ENCODE measurements at places on chromosomes 7 and 10. TPM values are rescaled to one million over a fixed set of nuclear protein-coding genes. Genes with fewer than 3 reads are reported as not detected.

GRCh38 chr10:77820349-77820748 lies 106.2 kb downstream of the DLG5 start:
- H3K27me3 ChIP-seq: no peaks in the 10 kb centered on the region
- H3K27ac ChIP-seq: no peak overlapping the region
- no peak for DNase-seq
- no peak overlapping the region for H3K4me3 ChIP-seq
- no peaks in the 10 kb centered on the region for H3K4me1 ChIP-seq

GRCh38 chr10:86387178-86387794 lies 20.7 kb upstream of the GRID1 start:
- no peaks in the 10 kb centered on the region for H3K36me3 ChIP-seq
- H3K4me3 ChIP-seq: no peak overlapping the region
- no peak for DNase-seq
- no peak overlapping the region for H3K27ac ChIP-seq
- no peaks in the 10 kb centered on the region for H3K4me1 ChIP-seq

- H3K4me1 ChIP-seq: no peaks in the 10 kb centered on the region
- H3K27ac ChIP-seq: no peak overlapping the region
- no peaks in the 10 kb centered on the region for H3K27me3 ChIP-seq
- no peaks in the 10 kb centered on the region for H3K36me3 ChIP-seq
- DNase-seq: no peak
These were observed 67.8 kb upstream of the CYTH3 start for GRCh38 chr7:6340241-6340640.

DNA sequence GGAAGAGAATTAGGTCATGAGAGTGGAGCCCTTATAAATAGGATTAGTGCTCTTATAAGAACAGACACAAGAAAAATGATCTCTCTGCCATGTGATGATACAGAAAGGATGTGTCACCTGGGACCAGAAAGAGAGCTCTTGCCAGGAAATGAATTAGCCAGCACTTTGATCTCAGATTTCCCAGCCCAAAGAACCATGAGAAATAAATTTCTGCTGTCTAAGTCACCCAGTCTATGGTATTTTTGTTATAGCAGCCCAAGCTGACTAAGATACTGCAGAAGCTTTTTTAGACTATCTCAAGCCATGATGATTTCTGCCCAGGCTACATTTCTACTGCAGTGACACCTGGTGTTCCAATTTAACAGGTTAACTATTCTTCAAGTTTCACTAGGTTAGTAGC lies 84.8 kb downstream of the RSU1 start:
- no peaks in the 10 kb centered on the region for H3K36me3 ChIP-seq
- no peak for DNase-seq
- no peaks in the 10 kb centered on the region for H3K4me1 ChIP-seq
- H3K27me3 ChIP-seq: no peaks in the 10 kb centered on the region
- no peak overlapping the region for H3K27ac ChIP-seq

DNA sequence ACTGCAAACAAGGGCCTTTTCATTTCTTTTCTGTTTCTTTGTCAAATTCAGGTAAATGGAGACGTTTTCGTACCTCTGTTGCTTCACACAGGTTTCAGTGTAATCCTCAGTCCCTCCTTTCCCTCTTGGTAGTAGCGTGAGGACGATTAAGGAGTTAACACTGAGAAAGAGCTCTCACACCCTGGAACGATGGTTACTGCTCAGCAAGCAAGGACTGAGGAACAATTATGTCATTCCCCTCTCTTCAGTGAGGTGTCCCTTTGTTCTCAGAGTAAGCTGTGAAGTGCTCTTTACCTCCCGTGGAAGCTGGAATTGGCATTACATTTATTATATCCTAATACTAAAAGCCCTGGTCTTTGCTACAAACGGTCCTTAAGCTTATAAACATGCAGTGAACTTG lies 95.9 kb downstream of the FANK1 start:
- no peaks in the 10 kb centered on the region for H3K36me3 ChIP-seq
- no peaks in the 10 kb centered on the region for H3K4me1 ChIP-seq
- no peak for DNase-seq
- H3K27ac ChIP-seq: no peak overlapping the region

Gene C10orf67
- not detected for total RNA-seq

DNA sequence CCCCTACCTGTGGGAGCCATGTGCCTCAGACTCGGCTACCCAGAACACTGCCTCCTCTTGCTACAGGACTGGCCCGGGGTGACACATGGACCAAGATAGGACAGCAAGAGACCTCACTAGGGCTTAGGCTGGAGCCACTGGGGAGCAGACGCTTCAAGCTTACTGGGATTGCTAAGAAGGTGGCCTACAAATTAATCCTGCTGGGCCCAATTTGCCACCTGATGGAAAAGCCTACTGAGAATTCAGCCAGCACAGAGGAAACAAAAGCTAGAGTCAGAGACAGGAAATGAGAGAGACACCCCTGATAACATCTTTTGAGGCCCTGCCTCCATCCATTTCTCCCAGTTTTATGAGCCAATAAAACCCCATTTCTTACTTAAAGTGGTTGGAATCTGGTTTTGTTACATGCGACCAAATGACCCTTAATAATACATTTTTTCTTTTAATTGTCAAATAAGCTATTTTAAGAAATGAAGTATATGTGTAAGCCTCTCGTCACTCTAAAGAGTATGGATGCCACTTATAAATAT lies 282.1 kb downstream of the CXCL12 start:
- H3K36me3 ChIP-seq: no peaks in the 10 kb centered on the region
- DNase-seq: no peak
- no peak overlapping the region for H3K27ac ChIP-seq
- H3K27me3 ChIP-seq: no peaks in the 10 kb centered on the region
- no peaks in the 10 kb centered on the region for H3K4me1 ChIP-seq
- H3K4me3 ChIP-seq: no peak overlapping the region

Gene FAM241B
- total RNA-seq: 18.0 TPM

Gene SPDYE6
- total RNA-seq: not detected

GRCh38 chr10:48473704-48474103 lies 131.2 kb downstream of the ARHGAP22 start:
- no peak for DNase-seq
- no peak overlapping the region for H3K27ac ChIP-seq
- H3K36me3 ChIP-seq: no peaks in the 10 kb centered on the region

DNA sequence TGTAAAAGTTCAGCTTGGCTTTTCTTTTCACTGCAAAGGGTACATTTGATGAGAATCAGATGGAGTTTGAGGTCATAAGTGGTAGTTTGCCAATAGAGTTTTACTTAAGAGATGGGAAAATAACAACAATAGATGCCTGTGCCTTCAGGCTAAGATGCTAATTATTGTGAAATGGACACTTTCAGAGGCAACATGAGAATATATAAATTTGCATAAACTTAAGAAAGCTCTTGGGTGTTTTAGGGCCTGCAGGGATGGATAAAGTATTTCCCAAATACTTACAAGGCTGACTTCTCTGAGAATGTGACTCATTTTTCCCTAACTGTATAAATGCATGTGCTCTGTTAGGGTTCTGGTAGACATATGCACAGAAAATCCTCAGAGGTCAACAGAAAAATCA lies 200.3 kb upstream of the SVIL start:
- H3K27ac ChIP-seq: no peak overlapping the region
- H3K27me3 ChIP-seq: no peaks in the 10 kb centered on the region
- DNase-seq: no peak
- H3K4me1 ChIP-seq: no peaks in the 10 kb centered on the region
- no peaks in the 10 kb centered on the region for H3K36me3 ChIP-seq
- no peak overlapping the region for H3K4me3 ChIP-seq

DNA sequence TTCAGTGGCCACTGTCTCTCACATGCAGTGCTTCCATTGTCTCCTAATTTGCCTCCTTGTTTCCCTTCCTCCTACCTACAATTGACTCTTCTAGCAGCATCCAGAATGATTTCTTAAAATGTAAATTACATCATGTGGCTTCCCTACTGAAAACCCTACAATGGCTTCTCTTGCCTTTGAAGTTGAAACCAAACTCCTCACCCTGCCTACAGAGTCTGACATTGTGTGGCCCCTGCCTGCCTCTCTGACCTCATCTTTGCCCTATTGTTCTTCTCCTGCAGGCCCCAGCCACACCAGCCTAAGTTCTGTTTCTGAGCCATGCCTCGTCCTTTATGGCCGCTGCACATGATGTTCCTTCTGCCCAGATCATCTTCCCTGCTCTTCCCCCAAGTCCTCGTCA lies 35.8 kb upstream of the CDK1 start:
- H3K27ac ChIP-seq: no peak overlapping the region
- no peaks in the 10 kb centered on the region for H3K4me1 ChIP-seq
- no peaks in the 10 kb centered on the region for H3K36me3 ChIP-seq

Gene MBL2
- not detected for total RNA-seq

GRCh38 chr10:69738071-69738470 lies 63.6 kb upstream of the COL13A1 start:
- H3K4me3 ChIP-seq: no peak overlapping the region
- DNase-seq: no peak

Gene FUOM
- 21.5 TPM for total RNA-seq

Gene OR6B1
- not detected for total RNA-seq

Gene FAM13C
- 0.42 TPM for total RNA-seq

GRCh38 chr10:20132816-20133215 lies 316.6 kb downstream of the PLXDC2 start:
- no peak for DNase-seq
- H3K27ac ChIP-seq: no peak overlapping the region
- H3K4me3 ChIP-seq: no peak overlapping the region
- no peaks in the 10 kb centered on the region for H3K4me1 ChIP-seq
- H3K36me3 ChIP-seq: no peaks in the 10 kb centered on the region

GRCh38 chr10:10477844-10478243 lies 539.8 kb upstream of the CELF2 start:
- H3K27me3 ChIP-seq: no peaks in the 10 kb centered on the region
- no peak overlapping the region for H3K27ac ChIP-seq
- no peak for DNase-seq

Gene ASZ1
- total RNA-seq: not detected

Gene XRCC2
- 14.8 TPM for total RNA-seq

DNA sequence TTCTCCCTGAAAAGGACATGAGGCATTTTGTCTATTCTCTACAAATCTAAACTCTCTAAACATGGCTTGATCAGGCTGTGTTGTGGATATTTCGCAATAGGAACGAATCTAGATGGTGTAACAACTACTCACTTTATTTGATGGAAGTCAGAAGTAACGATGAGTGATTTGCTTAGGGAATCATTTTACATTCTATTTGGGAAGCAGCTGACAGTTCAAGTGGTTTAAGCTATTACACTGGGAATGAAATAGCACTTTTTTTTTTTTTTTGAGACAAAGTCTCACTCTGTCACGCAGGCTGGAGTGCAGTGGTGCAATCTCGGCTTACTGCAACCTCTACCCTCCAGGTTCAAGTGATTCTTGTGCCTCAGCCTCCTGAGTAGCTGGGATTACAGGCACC lies 44.1 kb downstream of the NPY start:
- no peak overlapping the region for H3K4me3 ChIP-seq
- no peak for DNase-seq
- no peak overlapping the region for H3K27ac ChIP-seq
- no peaks in the 10 kb centered on the region for H3K4me1 ChIP-seq
- H3K27me3 ChIP-seq: no peaks in the 10 kb centered on the region

Gene FGFBP3
- 1.2 TPM for total RNA-seq

DNA sequence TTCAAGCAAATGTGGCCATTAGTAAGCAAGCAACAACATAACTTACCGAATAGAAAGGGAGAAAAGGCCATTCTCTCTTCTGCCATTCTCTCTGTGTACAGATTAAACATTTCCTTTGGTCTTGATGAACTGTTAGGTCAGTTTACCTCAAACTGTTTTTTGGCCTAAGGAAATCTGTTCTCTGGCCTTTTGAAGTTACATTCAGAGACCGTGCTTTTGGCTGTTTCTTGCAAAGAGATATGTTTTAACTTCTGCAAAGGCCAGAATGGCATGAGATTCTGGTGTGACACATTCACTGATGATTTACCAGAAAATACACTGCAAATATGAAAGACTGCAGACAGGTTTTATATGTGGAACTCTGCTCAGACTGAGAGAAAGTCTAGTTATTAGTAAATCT lies 22.2 kb downstream of the AHR start:
- DNase-seq: no peak
- H3K36me3 ChIP-seq: no peaks in the 10 kb centered on the region
- peaks cover 2% of the 10 kb centered on the region for H3K4me1 ChIP-seq
- no peak overlapping the region for H3K27ac ChIP-seq
- H3K27me3 ChIP-seq: no peaks in the 10 kb centered on the region

GRCh38 chr7:18940593-18941134 lies 176.8 kb downstream of the TWIST1 start:
- no peaks in the 10 kb centered on the region for H3K36me3 ChIP-seq
- no peak for DNase-seq
- H3K4me1 ChIP-seq: peaks cover 7% of the 10 kb centered on the region
- no peak overlapping the region for H3K27ac ChIP-seq
- H3K4me3 ChIP-seq: no peak overlapping the region

Gene IFIT1B
- not detected for total RNA-seq

DNA sequence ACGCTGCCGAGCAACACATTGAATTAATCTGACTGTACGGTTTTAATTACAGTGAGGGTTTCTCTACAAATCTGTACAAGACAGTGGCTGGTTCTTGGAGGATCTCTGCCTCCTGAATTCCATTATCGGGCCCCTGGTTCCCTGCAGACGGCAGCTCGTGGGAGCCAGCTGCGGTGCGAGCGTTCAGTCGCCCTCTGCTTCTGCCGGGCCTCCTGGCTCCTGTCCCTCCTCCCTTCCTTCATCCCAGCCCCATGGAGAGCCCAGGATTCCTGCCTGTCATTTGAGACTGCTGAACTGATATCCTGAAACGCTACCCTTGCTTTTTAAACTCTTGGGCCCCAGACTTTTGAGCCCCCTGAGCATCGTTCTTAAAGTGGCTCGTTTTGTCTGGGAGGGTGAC lies 6.6 kb upstream of the DLX6 start:
- H3K27me3 ChIP-seq: peaks cover 43% of the 10 kb centered on the region
- DNase-seq: no peak
- H3K27ac ChIP-seq: no peak overlapping the region
- H3K36me3 ChIP-seq: no peaks in the 10 kb centered on the region
- H3K4me3 ChIP-seq: no peak overlapping the region
- H3K4me1 ChIP-seq: no peaks in the 10 kb centered on the region

GRCh38 chr10:12041766-12042408 lies 722 bp downstream of the UPF2 start:
- no peaks in the 10 kb centered on the region for H3K36me3 ChIP-seq
- peak overlapping the region; percentile 98 for H3K27ac ChIP-seq
- H3K27me3 ChIP-seq: no peaks in the 10 kb centered on the region
- DNase-seq: no peak
- peaks cover 27% of the 10 kb centered on the region for H3K4me1 ChIP-seq
- peak overlapping the region; percentile 97 for H3K4me3 ChIP-seq

Data from HCT116 (cell line).